ENCODE measurements at places on chromosomes 3 and 15.

- no peak for DNase-seq
Measured at GRCh38 chr3:138440596-138440995, 6.2 kb downstream of the ESYT3 start.

- DNase-seq, result no peak
Measured at GRCh38 chr3:133667118-133667517, 5.4 kb upstream of the TOPBP1 start.

GRCh38 chr3:9703736-9704346 is at the start of gene CPNE9:
TSS of gene CPNE9 (plus strand) at chr3:9703833. CDS start at chr3:9703997, 164 bp downstream.
- DNase-seq, result no peak

DNA sequence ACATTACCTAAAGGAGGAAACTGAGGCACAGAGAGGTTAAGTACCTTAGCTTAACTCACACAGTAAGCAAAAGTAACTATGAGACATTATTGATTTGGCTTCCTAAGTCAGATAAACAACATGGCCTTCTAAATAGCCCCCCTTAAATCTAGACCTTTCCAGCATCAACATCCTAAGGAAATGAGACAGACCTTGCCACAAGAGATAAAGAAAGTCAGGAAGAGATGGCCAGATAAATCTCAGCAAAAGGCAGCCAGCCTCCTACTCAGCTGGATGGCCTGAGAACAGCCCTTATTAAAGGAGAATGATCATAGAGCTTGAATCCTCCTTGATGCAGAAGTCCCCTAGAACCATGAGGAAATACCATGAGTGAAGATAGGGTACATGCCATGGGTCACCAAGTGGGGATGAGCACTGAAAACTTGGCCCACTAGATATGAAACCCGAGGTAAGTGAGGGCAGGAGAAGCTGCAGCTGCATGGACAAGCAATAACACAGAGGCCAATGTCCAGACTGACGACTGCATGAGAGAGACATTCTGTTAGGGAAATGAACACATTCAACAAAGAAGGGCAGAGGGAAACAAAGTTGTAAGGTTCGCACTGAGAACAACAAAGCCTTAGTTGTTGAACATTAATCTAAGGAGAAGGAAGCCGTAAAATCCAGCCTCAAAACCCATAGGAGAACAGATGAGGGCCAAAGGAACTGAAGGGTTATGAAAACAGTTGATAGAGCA is 69.6 kb downstream of the ZIC4 start:
- DNase-seq, result no peak

- no peak for DNase-seq
Measured at GRCh38 chr3:39809995-39810595, 686 bp downstream of the MYRIP start.

- peak; percentile 91 for DNase-seq
Measured at GRCh38 chr3:53238051-53238850, 17.6 kb downstream of the TKT start.

- DNase-seq, result peak; percentile 80
Measured at GRCh38 chr3:49165771-49166751, at the start of gene CCDC71. TSS of gene CCDC71 (minus strand) at chr3:49166331. CDS start at chr3:49164208, 2,123 bp downstream.

DNA sequence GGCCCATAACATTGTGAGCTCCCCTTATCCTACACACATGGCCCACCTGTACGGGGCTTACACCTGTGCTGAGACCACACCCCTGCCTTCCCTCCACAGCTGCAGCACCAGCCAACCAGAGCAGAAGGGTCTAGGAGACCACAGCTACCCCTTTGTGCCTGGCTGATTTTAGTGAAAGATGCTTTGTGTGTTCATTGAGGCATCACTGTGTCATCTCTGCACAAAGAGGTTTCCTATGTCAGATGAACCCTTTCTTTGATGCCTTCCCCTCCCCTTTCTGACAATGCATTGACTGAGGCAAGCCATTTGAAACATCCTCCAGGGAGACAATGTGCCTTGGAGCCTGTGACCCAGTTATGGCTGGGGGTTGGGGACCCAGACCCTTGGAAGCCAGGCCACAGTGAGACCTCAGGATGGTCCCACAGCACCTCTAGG is 54.9 kb upstream of the SLC7A14 start:
- no peak for DNase-seq

DNA sequence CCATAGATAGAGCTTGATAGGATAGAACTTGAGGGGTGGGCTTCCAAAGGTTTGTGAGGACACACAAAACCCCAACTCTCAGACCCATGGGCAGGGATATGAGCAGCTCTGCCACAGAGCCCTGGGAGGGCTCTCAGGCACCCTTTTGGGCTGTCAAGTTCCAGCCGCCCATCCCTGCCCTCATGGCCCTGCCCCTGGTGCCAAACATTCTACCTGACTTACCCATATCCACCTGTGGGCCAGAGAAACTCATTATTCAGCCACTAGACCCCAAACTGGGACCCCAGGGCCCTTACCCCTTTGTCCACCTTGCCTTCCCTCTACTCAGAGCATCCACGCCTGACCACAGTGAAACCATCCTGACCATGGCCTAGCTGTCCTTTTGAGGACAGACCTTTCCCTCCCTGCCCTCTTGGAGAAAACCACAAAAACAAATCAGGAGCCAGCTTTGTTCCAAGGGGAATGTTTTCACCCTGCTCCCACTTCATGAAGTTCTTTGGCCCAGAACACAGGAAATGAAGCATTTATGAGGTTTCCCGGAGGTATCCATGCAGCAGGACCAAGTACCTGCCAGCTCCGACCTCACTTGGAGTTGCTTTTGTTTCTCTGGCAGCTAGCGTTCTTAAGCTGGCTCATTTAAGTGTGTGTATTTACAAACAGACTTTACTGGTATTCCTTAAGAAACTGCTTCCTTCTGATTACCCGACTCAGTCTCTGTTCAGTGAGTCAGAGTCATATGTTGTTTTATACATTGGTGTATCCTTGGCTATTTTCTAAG is 34.2 kb upstream of the GALNT15 start:
- no peak for DNase-seq

DNA sequence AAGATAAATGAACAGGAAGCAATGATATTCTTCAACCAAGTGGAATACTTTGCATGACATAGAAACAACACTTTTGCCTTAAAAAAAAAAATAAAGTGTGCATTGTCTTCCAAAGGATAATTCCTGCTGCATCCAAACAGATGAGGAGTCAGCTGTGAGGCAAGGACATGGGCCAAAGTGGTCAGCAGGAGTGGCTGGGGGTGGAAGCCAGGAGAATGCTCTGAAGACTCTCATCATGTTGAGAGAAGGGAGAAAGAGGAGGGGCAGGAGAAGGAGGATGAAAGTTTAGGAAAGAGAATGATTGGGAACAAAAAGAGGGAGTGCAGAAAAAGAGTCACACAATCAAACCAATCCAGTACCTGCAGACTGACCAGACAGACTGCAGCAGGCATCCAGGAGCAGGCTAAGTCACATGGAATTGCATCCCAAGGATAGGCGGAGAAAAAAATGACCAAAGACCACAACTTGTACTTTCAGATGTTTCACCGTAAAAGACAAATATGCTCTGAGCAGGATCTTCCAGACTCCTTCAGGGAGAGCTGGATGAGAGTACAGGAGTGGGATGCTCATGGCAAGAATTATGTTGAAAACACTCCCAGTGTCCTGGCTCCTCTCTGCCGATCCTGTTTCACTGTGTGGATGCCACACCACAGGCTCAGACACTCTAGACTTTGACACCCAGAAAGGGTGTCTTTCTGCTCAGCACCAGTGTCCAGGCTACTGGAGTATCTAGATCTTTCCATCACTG is 11.9 kb downstream of the ABI3BP start:
- DNase-seq, result no peak

DNA sequence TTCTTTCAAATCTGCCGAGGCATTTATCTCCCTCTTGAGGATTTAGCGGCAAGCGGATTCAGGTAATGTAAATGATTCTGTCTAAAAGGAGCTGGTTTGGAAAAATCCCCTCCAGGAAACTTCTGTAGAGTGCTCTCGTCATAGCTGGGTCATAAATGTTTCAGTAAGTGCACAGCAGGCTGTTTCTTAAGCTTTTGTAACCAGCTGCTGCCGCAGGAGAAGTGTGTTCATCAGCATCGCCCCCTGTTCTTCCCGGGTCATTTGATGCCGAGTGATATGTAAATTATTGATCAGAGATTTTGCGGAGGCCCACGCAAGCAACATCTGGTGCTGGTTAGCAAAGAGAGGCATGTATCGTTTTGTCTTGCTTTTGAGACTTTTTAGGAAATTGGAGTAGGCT is 53.1 kb downstream of the DNASE1L3 start:
- no peak for DNase-seq

- no peak for DNase-seq
Measured at GRCh38 chr3:124402791-124403190, 327.5 kb upstream of the UMPS start.

GRCh38 chr15:93105485-93105884 is 16.5 kb upstream of the RGMA start:
- DNase-seq, result no peak

- no peak for DNase-seq
Measured at GRCh38 chr15:31046759-31047359, 54.7 kb downstream of the TRPM1 start.

- DNase-seq, result no peak
Measured at GRCh38 chr3:114823061-114823460, 324.0 kb downstream of the ZBTB20 start.

GRCh38 chr15:63196842-63197241 is 7.4 kb downstream of the RAB8B start:
- DNase-seq, result no peak
